ENCODE measurements at places on chromosomes 5 and 9.

DNA sequence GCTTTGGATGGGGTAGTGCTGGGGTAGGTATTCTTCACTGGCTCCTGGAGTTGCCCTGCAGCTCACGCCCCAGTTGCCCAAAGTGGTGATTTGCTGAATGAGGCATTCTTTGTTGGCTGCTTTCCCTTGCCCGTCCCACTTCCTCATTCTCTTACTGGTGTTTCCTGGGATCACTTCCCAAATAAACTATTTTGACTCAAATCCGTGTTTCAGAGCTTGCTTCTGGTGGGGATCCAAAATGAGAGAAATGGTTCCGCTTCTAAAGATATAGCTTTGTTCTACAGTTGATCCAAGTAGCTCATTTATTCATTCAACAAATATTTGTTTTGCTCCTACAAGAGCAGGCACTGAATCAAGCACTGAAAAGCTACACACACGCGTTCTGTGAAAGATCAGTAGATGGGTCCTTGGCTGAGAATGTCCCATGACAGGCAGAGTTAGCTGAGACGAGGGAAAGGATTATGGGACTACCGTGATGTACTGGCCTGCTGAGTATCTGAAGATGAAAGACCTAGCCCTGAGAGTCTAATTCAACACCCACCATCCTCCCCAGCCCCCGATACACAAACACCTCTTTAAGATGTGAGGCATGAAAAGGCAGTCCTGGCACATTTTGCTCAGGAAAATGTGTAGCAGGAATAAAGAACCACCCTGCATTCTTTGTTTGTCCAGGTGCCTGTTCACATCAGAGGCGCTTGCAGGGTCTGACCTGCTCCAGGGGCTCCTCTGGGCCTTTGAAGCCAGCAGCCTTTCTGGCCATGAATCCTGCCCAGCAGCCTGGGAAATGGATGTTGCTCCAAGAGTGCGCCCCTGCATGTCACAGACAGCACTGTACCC lies 143.1 kb upstream of the RANBP3L start:
- no peak for DNase-seq

GRCh38 chr5:140182803-140183367 lies 7.9 kb downstream of the CYSTM1 start:
- no peak for DNase-seq

GRCh38 chr5:107484281-107484680 lies 186.5 kb downstream of the EFNA5 start:
- DNase-seq, result no peak

- no peak for DNase-seq
Measured at GRCh38 chr5:163105456-163105855, 331.9 kb upstream of the CCNG1 start.

DNA sequence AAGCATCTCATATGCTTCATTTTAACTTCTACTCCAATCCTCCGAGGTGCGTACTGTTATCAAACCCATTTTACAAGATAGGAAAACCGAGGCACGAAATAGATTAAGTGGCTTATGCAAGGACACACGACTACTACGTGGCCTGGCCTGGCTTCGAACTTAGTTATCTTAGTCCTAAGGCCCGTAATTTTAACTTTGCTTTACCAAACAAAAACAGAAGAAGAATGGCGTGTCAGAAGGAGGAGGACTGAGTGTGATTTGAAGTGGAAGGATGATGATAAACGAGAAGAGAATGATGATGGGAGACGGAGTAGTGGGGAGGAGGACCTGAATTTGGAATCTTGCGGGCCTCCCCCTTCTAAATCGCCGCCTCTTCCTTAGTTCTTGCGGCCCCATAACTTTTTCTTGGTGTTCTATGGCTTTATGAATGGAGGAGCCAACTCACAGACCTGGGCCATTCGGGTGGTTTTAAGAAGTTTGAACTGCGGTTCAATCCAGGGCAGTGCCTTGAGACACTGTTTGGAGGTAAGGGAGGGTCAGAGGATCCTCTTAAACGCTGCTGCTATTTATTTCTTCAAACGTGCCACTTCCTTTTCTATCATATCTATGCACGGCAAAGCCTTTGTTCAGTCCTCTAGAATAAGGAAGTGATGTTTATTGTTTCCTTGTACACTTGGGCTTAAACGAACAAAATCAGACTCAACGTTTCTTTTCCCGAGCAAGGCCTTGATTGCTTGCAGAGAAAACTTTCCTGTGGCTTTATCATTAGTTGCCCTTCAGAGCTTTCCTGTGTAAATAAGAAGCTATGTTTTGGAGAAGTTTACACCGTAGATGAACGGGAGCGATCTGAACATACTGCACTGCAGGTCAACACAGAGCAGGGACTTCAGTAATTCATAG lies 795 bp downstream of the CNOT8 start:
- no peak for DNase-seq

- DNase-seq, result no peak
Measured at GRCh38 chr9:101791938-101792337, 53.5 kb upstream of the GRIN3A start.

Measured in cortex of kidney (tissue), 1 donor.